ENCODE measurements at places on chromosomes 2 and 18.

GRCh38 chr2:232438951-232439757, 16.8 kb upstream of the ALPI start:
- DNase-seq, result peak; percentile 11

- DNase-seq, result no peak
Observed at GRCh38 chr2:115560666-115561065, 1118.2 kb downstream of the DPP10 start.

DNA sequence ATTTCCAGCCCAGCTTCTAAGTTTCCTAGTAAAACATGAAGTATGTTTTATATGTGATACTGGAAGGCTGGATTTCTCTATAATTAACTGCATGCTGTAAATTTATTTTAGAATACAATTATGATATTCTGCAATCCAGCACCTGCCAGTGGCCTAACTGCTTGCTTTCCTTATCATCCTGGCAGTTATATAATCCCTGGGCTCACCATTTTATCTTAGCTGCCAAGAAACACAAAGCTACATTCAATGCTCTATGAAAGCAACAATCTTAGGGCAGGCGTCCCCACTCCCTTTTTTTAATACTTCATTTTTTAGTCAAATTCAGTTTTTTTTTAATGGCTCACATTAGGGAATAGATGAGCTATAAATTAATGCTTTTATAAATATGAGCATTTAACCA, 38.4 kb upstream of the UBXN4 start:
- DNase-seq, result no peak

DNA sequence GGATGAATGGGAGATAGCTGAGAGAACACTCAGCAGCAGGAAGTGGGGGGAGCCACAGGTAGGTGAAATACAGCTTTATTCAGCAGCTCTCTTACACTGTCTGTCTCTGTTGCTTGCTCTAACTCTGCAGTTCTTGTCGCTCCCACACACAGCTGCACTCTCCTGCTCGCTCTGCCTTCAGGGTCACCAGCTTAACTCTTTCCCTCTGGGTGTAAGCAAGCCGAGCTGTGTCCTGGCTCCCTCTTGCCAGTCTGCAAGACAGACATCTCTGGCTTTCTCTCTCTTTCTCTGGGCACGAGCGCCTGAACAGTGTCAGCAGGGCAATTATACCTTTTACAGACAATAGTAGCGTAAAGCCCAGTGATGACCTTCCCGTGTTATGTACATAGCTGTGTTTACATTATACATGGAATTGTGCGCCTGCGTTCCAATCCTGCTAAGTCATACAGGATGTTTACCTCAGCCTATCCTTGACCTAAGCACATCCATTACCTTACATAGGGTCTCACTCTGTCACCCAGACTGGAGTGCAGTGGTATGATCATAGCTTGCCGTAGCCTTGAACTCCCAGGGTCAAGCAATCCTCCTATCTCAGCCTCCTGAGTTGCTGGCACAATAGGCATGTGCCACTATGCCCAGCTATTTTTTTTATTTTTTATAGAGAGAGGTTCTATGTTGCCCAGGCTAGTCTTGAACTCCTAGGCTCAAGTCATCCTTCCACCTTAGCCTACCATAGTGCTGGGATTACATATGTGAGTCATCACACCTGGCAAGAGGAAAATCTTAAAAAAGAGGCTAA, 57.8 kb upstream of the CHN1 start:
- no peak for DNase-seq

- DNase-seq, result no peak
Observed at GRCh38 chr18:36158266-36158867, 28.7 kb downstream of the ELP2 start.

- no peak for DNase-seq
Observed at GRCh38 chr2:29485631-29486030, 370.4 kb downstream of the CLIP4 start.

- peak; percentile 36 for DNase-seq
Observed at GRCh38 chr2:226799976-226800940, 638 bp upstream of the IRS1 start.

- no peak for DNase-seq
Observed at GRCh38 chr2:230644356-230644935, 68.2 kb upstream of the CAB39 start.

- no peak for DNase-seq
Observed at GRCh38 chr2:74457549-74458131, 598 bp upstream of the WBP1 start.

GRCh38 chr18:62499263-62499650, 23.6 kb upstream of the ZCCHC2 start:
- no peak for DNase-seq

GRCh38 chr18:74517236-74517630, 17.1 kb upstream of the CNDP1 start:
- no peak for DNase-seq

DNA sequence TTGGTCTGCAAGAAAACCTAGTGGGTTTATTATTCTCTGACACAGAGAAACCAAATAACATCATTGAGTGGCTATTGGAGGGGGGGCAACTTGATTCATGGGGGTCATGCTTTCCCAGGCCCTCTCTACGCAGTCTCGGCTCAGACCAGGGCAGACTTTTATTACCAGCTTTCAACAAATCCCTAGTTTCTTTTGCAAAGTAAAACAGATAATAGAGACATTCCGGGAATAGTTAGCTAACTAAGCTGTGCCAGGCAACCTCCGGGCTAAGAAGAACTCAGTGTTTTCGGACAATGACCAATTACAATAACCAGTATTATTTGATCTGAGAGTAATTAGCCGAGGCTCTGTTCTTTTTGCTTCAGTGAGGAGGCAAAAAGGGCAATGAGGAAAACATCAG, 66.3 kb downstream of the CDK15 start:
- DNase-seq, result no peak

DNA sequence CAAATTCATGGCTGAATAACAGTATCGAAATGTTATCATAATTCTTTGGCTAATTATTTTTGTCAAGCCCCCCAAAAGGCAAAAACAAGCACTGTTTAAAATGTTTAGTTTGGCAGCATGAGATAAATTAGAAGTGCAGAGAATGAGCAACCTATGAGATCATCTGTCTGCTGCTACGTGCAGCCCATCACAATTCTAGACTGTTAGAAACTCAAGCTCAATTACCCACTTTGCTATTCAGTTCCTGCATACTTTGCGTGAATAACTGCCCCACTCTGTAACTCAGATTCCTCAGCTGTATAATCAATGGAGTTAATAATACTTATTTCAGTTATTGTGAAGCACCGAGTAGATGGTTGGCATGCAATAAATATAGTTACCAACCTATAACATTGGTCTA, 1181.9 kb downstream of the DPP10 start:
- DNase-seq, result no peak

- DNase-seq, result no peak
Observed at GRCh38 chr18:63161032-63161760, 158.4 kb downstream of the BCL2 start.

GRCh38 chr2:85886590-85886989, 2.2 kb downstream of the ST3GAL5 start:
- no peak for DNase-seq

All from hematopoietic multipotent progenitor cell treated with erythropoietin and hydrocortisone succinate and interleukin-3 and kit ligand, for 17 days (in vitro differentiated cells).